ENCODE measurements at places on chromosomes 5 and 9.

- no peak for DNase-seq
Measured at GRCh38 chr5:107134931-107135330, 535.8 kb downstream of the EFNA5 start.

DNA sequence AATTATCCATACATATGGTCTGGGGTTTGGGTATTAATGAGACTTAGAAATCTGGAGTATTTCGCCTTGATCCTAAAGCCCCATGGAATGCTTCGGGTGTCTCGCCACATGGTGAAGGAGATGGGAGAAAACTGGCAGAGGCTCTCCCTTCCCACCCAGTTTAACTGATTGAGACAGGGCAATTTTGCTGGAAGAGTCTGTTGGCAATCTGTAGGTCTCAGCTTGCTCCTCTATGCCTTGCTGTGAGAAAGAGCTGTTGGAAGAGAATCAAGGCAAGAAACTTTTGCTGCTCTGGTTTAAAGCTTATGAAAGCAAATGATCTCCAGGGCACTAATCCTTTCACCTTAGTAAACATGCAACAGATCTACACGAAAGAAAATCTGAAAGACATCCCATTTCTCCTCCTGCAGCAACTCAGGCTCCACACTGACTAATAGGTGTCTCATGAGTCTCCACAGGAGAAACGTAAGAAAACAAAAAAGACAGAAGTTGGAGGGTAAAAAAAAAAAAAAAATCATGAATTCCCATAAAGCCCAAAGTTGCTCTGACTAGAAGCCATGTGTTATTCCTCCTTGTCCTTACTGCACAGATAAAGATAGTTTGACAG is 369.9 kb downstream of the EFNA5 start:
- DNase-seq = no peak

GRCh38 chr5:66362687-66363086 is 218.6 kb downstream of the SREK1 start:
- no peak for DNase-seq

GRCh38 chr9:96033896-96034295 is 158.4 kb downstream of the ERCC6L2 start:
- no peak for DNase-seq

DNA sequence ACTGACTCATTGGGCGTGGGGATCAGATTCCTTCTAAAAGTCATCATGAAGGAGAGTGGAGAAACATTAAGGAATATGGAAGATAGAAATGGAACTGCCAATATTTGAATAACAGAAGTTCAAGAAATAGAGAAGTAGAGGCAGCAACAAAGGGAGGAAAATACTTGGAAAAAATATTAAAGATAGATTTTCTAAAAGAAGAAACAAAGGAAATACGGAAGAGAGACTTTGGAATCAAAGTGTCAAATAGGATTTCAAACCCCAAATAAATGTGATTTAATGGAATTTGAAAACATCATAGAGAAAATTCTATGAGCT is 605.1 kb upstream of the KLF4 start:
- no peak for DNase-seq

DNA sequence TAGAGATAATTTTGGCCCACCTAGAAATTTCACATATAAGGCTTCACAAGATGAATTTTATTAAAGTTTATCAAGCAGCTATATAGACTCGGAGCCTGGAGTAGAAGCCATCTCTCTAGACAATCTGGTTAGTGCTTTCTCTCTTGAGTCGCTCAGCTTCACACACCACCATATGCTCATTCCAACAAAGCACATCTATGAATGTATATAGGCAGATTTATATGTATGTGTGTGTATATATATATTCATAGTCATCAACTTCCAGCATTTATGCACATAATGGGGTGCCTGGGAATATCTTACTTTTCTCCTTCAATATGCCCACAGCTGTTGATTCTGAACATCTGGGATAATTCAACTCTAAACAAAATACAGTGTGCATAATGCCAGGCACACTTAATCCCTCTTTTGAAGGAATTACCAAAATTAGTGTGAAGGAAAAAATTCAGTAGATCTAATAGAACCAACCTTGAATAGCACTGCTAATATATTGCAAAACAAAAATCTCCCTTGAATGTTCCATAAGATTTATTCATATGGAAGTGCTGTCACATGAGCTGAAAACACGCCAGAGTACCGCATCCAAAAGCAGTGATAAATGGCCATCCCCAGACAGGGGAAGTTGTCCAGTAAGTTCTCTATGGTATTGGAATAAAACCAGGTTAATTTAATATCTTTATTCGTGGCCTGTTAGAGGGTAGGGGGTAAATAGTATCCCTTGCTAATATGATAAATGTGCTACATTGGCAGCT is 56.0 kb upstream of the MOCS2 start:
- no peak for DNase-seq

DNA sequence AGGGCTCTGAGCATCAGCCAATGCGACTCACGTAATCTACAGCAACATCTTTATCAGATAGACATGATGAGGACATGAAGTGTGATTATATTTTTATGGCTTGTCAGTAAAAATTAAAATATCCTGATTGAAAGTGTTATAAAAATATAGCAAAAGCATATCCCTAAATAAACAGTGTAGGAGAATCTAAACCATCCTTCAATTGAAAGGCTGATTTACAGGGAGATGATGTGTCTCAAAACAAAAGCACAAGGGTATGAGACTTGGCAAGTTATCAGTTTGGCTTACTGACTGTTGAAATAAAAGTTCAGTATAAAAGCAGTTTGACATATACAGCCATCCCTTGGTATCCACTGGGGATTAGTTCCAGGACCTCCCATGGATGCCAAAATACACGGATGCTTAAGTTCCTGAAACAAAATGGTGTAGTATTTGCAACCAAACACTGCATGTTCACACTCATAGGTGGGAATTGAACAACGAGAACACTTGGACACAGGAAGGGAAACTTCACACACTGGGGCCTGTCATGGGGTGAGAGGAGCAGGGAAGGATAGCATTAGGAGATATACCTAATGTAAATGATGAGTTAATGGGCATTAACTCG is 149.9 kb upstream of the MAP1B start:
- DNase-seq = no peak

DNA sequence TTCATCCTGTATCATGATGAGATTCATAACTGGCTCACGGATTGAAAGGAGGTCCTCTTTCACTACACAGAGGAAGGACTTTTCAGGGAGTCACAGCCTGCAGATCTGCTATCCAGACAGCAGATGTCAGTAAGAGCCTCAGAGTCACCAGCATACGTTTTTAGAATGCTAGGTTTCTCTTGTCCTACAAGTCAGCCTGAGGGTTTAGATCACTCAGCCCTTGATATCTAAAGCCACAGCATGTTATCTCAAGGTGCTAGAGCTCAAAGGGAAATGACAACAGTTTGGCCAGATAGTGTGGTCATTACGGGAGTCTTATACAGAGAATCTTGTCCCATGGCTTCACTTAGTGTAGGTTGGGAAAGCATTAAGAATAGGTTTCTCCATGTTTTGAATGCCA is 30.9 kb upstream of the SLC46A2 start:
- peak; percentile 11 for DNase-seq

GRCh38 chr9:97806721-97807120 is 46.3 kb upstream of the FOXE1 start:
- no peak for DNase-seq

- DNase-seq = no peak
Measured at GRCh38 chr5:5544094-5544663, 121.7 kb downstream of the ICE1 start.
